ENCODE measurements at places on chromosomes 5 and 9.

GRCh38 chr5:176902911-176903664, 3.9 kb upstream of the HK3 start:
- DNase-seq: no peak

- DNase-seq: no peak
Observed at GRCh38 chr9:16610538-16610937, 259.9 kb downstream of the BNC2 start.

DNA sequence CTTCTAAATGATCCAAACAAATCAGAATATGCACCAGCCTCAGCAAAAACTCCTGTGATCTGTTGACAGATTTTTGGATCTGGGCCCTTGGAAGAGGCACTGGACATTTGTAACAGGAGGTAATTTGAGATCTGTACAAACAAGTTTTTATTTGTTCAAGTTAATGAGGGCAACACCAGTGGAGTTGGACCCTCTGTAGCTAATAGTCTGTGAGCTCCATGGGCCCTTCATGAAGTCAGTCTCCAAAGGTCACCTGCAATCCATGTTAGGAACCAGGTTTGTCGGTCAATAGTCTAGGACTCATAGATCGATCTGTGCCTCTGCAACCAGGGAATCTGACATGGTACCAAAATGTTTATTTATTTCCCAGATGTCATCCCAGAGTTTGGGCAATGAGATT, 40.9 kb downstream of the PAM start:
- DNase-seq: no peak

GRCh38 chr5:157690690-157691433, 19.5 kb downstream of the C5orf52 start:
- DNase-seq: no peak

- peak; percentile 19 for DNase-seq
Observed at GRCh38 chr5:95029569-95030366, 255.1 kb downstream of the MCTP1 start.

- no peak for DNase-seq
Observed at GRCh38 chr5:111781200-111781599, 24.2 kb upstream of the NREP start.

DNA sequence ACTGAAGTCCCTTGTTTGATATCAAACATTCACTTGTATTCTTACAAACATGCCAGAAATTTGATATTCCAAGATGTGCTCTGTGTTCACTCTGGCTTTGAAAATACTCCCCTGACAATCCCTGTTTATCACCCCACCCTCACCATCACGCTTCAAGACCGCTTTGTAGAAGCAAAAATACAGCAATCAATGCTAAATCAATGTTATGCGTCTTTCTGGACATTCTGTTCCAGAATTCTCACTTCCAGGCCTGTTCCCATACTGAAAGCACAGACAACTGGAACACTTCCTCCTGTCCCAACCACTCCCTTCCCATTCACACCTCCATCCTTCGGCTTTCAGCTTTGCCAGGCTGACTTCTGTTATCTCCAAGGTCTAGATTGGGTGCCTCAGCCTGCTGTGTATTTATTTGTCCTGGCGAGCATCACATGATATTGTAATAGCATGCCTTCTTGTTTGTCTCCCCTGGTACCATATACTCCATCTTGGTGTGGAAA, 72.8 kb downstream of the SNCAIP start:
- no peak for DNase-seq

GRCh38 chr9:125603478-125604021, 103.5 kb downstream of the MAPKAP1 start:
- DNase-seq: no peak

DNA sequence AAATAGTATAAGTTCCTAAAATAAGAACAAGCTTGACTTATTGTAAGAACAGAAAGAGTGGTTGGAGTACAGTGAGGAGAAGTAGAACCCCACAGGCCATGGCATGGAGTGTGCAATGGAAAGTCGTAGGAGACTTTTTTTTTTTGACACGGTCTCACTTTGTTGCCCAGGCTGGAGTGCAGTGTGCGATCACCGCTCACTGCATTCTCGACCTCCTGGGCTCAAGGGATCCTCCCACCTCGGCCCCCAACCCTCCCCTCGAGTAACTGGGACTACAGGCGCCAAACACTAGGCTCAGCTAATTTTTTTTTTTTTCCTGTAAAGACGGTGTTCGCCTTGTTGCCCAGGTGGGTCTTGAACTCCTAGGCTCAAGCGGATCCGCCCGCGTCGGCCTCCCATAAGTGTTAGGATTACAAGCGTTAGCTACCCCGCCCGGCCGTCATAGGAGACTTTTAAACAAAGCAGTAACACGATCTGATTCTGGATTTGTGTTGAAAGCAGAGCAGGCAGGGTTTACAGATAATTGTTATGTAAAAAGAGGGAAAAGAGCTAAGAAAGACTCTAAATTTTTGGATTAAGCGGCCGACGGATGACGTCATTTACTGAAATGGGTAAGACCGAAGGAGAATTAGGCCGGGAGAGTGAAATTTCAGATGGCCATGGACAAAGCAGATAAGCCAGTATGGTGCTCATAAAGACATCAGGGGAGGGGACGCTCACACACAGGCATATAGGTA, 752 bp downstream of the TSTD2 start:
- no peak for DNase-seq

DNA sequence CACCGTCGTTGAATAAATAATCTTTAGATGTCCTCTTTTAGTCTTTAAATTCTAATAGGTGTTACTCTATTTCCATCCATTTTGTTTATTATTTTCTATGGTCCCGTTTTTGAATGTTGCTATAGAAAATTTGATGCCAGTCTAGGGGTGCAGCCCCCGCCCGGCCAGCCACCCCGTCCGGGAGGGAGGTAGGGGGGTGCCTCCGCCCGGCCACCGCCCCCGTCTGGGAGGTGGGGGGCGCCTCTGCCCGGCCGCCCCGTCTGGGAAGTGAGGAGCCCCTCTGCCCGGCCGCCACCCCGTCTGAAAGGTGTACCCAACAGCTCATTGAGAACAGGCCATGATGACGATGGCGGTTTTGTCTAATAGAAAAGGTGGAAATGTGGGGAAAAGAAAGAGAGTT, 2372.2 kb upstream of the WWC1 start:
- DNase-seq: no peak
